Spleen (tissue), 13 donors: ENCODE measurements at places on chromosomes 2 and 18.

- DNase-seq, result no peak
Measured at GRCh38 chr2:99140860-99141109, 722 bp upstream of the C2orf15 start.

- DNase-seq, result no peak
Measured at GRCh38 chr2:16044946-16045456, 104.7 kb downstream of the MYCN start.

- no peak for DNase-seq
Measured at GRCh38 chr2:170155723-170156253, 22.2 kb upstream of the MYO3B start.

GRCh38 chr2:12980817-12981216 lies 264.1 kb downstream of the TRIB2 start:
- no peak for DNase-seq

GRCh38 chr2:237257471-237257951 lies 156.5 kb downstream of the COL6A3 start:
- no peak for DNase-seq

GRCh38 chr2:237591141-237591881 lies 777 bp upstream of the RAB17 start:
- DNase-seq, result no peak

- no peak for DNase-seq
Measured at GRCh38 chr2:98824256-98825019, 93.5 kb upstream of the MGAT4A start.

DNA sequence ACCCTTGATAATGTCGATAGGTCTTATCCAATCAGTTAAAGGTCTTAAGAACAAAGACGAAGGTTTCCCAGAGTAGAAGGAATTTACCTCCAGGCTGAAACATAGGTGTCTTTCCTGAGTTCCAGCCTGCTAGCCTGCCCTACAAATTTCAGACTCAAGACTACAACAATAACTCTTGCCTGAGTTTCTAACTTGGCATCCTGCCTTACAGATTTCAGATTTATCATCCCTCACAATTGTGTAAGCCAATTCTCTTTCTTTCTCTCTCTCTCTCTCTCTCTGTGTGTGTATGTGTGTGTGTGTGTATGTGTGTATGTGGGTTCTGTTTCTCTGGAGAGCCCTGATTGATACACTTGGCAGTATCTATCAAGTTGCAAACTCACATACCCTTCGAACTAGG lies 37.2 kb upstream of the B4GALT6 start:
- no peak for DNase-seq

DNA sequence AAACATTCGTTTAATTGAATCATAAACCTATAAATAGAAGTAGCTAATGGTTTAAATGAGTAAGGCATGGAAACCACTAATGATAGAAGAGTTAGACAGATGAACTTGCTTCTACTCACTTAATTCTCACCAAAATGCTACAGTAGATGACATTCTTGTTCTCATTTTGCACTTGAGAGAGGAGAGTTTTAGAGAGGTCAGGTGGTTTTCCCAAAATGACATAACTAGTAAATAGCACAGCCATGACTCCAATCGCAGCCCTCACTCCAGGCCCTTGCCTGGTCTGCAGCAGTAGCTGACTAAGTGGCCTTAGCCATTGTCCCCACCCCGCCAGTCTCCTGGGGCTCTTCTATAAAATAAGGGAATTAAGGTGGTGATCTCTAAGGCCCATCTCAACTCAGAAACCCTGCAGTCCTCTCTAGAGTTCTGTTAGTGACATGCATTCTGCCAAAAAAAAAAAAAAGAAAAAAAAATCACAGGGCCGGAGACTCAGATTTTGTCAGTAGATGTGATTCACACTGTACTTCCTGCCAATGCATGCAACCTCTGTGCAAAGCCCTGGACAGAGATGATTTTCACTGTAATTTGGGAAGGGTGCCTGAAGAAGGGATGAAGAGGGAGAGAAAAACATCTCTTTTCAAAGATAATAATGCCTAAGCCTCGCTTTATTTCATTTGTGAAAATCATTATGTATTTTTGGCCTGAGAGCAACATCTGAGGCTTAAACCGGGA lies 221.8 kb downstream of the ANAPC1 start:
- DNase-seq, result no peak

DNA sequence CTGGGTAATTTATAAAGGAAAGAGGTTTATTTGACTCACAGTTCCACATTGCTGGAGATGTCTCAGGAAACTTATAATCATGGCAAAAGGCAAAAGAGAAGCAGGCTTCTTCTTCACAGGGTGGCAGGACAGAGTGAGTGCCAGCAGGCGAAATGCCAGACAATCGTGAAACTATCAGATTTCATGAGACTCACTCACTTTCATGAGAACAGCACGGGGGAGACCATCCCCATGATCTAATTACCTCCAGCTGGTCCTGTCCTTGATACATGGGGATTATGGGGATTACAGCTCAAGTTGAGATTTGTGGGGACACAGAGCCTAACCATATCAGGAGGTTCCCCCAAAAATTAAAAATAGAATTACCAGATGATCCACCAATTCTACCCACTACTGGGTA lies 675.5 kb upstream of the SLC8A1 start:
- DNase-seq, result no peak

GRCh38 chr2:224731665-224732064 lies 15.5 kb upstream of the CCDC195 start:
- no peak for DNase-seq

- DNase-seq, result no peak
Measured at GRCh38 chr2:236597629-236598028, 28.0 kb downstream of the ACKR3 start.

DNA sequence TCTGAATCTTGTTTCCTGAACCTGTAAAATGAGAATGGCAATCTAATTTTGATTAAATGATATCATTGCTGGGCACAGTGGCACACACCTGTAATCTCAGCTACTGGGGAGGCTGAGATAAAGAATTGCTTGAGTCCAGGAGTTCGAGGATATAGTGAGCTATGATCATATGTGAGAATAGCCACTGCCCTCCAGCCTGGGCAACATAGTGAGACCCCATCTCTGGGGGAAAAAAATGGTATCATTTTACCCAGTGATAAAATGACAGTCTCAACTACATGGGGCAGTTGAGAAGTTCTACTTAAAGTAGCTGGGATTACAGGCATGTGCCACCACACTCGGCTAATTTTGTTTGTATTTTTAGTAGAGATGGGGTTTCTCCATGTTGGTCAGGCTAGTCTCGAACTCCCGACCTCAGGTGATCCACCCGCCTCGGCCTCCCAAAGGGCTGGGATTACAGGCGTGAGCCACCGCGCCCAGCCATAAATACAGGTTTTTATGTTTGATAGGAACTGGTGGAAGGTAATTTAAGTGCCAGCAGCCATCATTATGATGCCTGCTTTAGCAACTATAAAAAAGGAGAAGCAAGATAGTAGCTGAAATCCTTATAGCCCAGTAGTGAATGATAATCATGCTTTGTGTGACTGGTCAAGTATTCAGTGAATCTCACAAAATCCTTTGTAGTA lies 17.0 kb downstream of the BZW1 start:
- DNase-seq, result no peak

- DNase-seq, result no peak
Measured at GRCh38 chr2:198591586-198591985, 787.2 kb downstream of the PLCL1 start.

- no peak for DNase-seq
Measured at GRCh38 chr2:241430178-241430577, 74.1 kb downstream of the FARP2 start.

DNA sequence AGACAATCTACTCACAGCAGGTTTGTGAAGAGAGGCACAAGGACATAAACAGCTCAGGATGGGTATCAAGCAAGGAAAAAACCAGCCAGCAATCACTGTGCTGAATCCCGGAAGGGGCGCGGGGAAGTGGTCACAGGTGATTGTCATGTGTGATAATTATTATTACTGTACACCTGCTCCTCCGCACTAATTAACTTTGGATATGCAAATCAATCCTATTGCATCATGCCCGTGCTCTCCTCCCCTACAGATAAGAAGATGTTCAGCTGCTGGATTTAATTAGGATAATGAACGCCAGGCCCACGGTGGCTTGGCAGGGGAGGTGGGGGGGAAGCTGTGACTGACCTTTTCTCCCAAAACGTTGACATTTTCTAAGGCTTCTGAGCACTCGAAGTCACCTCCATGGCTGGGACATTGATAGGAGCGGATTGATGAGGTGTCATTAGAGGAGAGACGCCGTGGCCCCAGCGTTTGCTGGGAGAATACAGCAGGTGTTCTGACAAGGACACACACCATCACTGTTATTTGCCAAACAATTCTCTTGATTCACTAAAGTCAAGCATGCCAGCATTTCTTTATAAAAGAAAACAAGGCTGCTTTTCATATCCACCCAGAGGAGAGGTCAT lies 160.3 kb upstream of the VRK2 start:
- no peak for DNase-seq

GRCh38 chr2:145980318-145980717 lies 1460.4 kb upstream of the ZEB2 start:
- no peak for DNase-seq

GRCh38 chr2:222296311-222296741 lies 2.5 kb downstream of the PAX3 start:
- DNase-seq, result no peak

GRCh38 chr2:80300954-80301353 lies 3.6 kb downstream of the LRRTM1 start:
- no peak for DNase-seq

- no peak for DNase-seq
Measured at GRCh38 chr2:216436383-216436782, 24.1 kb downstream of the SMARCAL1 start.

DNA sequence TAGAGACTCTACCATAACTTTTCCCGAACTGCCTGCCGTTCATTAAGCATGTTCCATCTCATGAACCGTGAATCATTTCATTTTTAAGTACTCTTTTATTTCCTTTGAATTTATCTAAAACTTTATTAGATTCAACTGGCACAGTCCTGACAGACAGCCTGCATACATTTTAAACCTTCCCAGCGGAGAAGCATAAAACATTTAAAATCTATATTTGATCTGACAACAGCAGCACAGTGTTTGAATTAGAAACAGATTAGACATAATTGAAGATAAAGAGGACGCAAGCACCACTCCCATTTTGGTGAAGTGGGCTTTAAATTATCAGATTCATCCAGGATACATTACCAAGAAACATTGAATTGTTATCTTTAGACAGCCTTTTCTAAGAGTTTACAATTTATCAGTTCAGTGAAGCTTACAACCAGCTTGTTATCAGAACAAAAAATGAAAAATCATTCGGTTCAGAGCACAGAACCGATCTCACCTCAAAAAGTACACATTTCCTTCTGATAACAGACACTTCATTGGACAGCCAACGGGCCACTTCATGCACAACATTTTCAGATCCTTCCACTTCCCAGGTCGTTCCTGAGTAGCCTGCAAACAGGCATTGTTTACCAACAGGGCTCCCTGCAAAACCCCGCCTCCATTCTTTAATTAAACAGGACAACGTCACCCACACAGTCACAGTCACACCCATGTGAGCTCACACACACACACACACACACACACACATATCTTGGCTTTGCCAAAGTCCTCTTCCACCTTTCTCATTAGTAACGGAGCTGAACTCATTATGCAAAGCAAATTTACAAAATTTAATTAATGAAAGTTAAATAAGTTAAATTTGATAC lies 171.2 kb downstream of the SP3 start:
- DNase-seq, result no peak

GRCh38 chr2:51710222-51710621 lies 678.3 kb upstream of the NRXN1 start:
- no peak for DNase-seq

GRCh38 chr2:26504002-26504401 lies 26.1 kb upstream of the OTOF start:
- peak; percentile 59 for DNase-seq

DNA sequence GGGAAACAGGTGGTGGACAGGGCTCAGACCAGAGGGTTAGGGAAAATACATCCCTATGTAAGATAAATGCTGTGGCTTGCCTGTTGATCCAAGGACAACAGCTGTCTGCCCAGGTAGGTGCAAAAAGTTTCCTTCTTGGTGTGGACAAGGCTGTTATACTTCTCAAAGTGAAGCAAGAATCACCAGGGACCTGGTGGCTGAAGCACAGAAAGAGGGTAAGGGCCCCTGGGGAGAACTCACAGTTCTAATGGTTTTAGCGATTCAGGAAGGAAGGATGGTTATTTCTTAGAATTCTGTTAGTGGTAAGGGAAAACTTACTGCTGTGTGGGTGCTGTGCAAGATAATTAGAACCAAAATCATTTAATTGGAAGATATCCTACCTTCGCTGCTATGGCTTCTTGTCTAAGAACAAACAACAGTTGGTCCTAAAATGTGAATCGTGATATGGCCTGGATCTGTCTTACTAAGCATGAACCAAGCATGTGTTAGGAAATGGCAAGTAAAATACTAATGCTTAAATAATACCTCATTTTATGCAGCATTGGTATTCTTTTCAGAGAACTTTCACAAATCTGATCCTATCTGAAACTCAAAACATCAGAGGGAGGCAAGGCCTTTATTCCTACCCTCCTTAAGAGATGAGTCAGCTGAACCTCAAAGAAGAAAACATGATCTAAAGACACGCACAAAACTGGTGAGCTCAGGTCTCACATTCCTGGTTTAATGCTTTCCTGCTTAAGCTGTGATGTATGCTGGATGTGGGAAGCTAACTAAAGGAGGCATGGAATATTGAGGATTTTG lies 159.2 kb upstream of the THUMPD2 start:
- no peak for DNase-seq

DNA sequence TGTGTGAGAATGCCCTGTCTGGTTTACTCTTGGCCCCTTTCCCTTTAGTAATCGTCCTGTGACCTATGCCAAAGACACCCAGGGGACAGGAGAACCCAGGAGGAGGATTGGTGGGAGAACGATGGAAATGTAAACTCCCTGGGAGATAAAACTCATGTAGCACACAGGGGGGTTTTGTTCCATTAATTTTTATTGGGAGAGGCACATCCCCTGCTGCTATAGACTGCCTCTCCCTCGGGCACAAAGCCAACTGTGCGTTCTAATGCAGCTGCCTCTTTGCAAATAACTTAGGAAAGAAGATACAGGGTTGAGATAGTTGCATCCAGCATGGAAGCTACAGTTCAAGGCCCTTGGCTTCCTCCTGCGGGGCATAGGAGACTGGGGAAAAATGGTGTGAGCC lies 489.6 kb downstream of the SLC4A3 start:
- no peak for DNase-seq
